ENCODE measurements at places on chromosomes 7 and 10.

DNA sequence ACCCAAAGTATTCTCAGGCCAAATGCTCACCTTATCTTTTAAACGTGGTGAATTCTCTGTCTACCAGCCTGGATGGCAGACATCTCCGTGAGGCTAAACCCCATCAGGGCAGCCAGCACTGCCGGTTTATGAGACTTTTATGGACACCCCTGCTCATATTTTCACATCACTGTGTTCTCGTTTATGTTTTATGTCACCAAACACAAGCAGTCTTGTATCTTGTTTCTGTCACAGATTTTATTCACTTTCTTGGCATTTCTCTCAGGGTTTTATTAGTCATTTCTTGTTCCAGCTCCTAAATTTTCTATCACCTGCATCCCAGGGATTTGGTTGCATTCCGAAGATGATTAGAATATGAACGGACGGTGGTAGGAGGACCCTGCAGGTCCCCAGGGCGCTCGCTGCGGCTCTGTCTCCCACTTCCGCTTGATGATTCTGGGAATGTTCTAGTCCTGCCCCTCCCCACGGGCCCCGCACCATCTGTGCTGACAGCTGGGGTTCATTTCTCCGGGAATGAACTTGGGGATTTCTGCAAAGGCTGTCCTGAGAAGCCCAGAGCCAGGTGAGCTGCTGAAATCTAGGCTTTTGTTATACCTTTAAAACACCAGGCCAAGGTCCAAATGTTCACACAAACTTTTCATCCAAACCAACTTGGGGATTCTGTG, 217.6 kb downstream of the GFRA1 start:
- DNase-seq = no peak

- no peak for DNase-seq
Measured at GRCh38 chr10:14686356-14686755, 88.3 kb downstream of the FAM107B start.

GRCh38 chr7:10672186-10672585, 301.5 kb upstream of the PHF14 start:
- no peak for DNase-seq

- DNase-seq = no peak
Measured at GRCh38 chr7:148838905-148839304, 45.2 kb downstream of the EZH2 start.

- DNase-seq = no peak
Measured at GRCh38 chr7:155973451-155973997, 161.3 kb upstream of the SHH start.

Data from amniotic epithelial cell (primary cell).